ENCODE measurements at places on chromosomes 11 and 22.

DNA sequence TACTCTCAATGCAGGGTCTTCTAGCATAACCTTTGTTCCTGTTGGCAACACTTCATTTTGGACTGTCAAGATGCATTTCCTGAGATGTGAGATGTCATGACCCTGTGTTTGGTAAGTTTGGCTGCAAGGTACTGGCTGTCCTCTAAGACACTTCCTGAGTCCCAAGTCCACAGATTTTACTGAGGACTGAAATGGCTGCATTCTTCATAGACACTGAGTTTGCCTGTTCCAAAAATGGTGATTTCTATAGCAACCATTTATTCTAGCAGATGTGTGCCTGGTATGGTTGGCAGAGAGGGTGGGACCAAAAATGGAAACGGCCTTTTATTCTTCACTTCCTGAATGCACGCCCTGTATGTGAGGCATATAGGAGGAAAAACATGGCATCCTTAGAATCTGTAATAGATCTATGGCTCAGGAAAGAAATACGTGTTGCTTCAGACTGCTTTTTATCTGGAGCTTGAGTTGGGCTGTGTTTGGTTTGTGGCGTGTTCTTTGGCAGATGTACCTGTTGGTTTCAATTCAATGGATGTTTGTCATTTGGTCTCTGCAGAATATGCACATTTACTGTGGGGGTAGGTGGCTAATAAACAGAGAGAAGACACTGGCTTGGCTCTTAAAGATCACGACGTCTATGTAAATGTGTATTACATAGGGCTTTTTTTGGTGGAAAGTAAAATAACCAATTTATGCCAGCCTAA is 62.4 kb downstream of the ZBTB16 start:
- DNase-seq: peak; percentile 15

GRCh38 chr11:116939499-116939898 is 102.1 kb upstream of the APOA1 start:
- no peak for DNase-seq

DNA sequence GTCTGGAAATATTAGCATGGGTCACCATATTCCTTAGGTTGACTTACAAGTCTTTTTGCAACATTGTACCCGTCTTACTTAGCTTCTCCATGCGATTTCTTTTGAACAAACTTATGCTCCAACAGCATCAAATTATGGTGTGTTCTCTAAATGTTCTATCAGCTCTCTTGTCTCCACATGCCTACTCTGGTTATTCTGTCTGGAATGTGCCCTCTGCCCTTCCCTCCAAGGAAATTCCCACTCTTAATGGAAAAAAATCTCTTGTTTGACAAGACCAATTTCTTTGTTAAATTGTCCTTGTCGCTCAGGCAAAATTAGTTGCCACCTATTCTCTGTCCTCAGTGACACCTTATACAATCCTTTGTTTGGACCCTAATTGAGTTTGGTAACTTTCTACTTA is 522.8 kb upstream of the LUZP2 start:
- DNase-seq: no peak

- no peak for DNase-seq
Observed at GRCh38 chr22:22092974-22093373, 110.4 kb upstream of the TOP3B start.

DNA sequence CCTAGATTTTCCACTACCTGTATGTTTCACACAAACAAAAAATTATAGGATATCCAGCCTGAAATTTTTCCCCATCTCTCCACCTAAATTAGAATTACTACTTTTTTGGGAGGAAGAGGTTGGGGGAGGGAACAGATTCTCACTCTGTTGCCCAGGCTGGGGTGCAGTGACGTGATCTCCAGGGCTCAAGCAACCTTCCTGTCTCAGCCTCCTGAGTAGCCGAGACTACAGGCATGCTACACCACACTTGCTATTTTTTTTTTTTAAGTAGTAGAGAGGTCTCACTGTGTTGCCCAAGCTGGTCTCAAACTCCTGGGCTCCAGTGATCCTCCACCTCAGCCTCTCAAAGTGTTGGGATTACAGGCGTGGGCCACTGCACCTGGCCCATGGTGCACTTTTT is 9.5 kb downstream of the JAML start:
- DNase-seq: no peak

DNA sequence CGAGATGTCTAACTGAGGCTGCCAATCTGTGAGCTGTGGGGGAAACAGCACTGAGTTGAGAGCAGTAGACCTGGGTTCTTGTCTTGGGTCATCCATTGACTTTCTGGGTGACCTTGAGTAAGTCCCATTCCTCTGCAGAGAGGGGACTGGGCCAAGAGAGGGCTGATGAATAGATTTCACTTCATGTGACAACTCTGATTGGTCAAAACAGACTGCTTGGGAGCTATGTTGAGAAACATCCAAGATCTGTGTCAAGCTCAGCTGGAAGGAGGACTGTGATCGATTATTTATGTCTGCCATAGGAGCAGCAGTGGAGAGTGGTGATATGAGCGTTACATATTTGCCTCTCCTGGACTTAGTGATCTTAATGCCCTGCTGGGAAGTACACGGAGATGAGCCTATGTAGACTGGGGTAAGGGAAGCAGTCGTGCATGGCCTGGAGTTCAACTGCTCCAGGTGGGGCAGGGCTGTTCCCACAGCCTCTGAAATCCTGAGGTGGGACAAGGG is 47.7 kb downstream of the OTOG start:
- DNase-seq: no peak

- no peak for DNase-seq
Observed at GRCh38 chr22:24087071-24087795, 76.1 kb downstream of the CABIN1 start.

GRCh38 chr22:34783436-34783835 is 282.5 kb upstream of the ISX start:
- DNase-seq: no peak

DNA sequence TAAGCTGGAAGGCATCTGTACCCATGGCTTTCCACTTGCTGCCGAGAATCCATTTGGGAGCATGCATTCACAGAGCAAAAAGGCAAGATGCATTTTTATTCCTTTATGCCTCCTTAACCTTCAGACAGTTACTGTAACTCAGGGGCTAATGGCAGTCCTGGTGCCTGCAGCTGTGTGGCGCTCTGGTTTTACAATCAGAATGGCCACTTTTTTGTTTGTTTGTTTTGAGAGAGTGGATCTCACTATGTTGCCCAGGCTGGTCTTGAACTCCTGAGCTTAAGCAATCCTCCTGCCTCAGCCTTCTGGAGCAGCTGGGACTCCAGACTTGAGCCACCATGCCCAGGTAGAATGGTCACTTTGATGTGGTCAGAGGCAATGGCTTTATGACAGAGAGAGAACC is 101.8 kb downstream of the NAV2 start:
- peak; percentile 7 for DNase-seq

GRCh38 chr11:114621072-114621471 is 25.5 kb upstream of the NXPE4 start:
- no peak for DNase-seq

DNA sequence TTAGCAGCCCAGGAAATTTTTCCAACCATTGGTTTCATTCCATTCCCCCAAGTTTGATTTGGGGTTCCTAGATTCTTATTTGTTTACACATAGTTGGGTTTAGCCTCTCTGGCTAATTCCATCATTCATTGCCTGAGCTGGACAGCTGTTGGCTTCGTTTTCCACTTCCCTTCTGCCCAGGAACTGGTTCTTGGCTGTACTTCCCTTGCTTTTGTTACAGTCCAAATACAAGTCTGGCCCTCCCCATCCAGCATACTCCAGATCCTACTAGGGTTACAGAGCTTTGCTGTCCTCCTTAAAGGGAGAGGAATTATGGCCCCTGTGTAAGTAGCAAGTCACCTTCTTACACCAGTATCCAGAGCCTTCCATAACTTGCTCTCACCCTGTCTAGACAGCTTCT is 356.3 kb downstream of the FAT3 start:
- DNase-seq: no peak

DNA sequence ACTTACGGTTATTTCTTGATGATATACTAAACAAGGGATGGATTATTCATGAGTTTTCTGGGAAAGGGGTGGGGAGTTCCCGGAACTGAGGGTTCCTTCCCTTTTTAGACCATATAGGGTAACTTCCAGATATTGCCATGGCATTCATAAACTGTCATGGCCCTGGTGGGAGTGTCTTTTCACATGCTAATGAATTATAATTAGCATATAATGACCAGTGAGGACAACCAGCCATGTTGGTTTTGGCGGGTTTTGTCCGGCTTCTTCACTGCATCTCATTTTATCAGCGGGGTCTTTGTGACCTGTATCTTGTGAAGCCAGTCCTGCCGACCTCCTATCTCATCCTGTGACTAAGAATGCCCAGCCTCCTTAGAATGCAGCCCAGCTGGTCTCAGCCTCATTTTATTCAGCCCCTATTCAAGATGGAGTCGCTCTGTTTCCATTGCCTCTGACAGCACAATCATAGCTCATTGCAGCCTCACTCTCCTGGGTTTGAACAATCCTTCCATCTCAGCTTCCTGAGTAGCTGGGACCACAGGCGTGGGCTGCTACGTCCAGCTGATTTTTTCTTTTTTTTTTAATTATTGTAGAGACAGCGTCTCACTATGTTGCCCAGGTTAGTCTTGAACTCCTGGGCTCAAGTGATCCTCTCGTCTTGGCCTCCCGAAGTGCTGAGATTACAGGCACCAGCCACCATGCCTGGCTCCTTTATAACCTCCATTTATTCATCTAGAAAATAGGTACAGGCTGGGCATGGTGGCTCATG is 52.6 kb upstream of the EMID1 start:
- DNase-seq: no peak

- no peak for DNase-seq
Observed at GRCh38 chr11:130514316-130514715, 65.9 kb downstream of the ADAMTS15 start.

DNA sequence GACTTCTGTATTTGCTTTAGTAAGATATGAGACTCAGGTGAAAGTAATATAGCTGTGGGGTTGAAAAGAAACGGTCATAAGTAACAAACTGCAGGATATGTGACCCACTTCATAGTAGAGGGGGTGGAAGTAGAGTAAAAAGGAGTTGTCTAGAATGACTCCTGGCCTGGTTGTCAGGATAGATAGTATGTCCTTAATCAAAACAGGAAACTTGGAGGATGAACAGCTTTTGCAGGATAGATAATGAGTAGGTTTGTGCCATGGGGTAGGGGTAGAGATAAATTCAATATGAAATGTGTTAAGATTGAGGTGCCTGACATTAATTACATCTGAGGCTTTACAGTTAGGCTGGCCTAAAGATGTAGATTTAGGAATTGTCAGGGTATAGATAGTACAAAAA is 47.0 kb upstream of the B3GNT6 start:
- DNase-seq: no peak

DNA sequence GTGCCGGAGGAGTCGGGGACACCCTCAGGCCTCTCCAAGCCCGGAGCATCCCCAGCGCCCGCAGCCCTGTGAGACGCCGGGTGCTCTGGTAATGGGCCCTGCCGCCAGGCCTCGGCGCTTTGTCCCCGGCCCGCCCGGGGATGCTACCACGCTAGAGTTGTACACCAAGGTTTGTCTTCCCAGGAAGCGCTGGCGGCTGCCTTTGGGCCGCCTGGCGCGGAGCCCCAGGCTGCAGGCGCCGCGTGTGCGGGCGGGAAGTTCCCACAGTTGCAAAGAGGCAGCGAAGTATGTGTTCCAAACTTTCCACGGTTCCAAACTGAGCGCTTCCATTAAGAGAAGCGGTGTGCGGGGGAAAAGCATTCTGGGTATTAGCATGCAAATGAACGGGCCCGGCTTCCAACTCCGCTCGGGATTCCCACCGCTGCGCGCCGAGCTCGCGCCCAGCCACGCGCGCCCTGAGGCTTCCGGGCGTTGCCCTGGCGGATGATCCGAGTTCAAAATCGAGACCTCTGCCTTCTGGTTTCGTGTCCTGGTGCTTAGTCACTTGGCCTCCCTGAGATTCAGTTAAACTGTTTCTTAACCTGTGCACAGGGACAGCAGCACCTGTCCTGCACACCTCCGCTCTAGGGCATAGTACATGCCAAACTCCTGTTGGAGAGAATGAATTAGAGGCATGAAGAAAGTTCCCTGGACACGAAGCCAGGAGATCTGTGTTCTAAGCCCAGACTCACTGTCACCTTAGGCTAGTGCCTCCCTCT is 1.3 kb upstream of the PATZ1 start:
- peak; percentile 10 for DNase-seq

- no peak for DNase-seq
Observed at GRCh38 chr22:48705159-48705916, 1122.3 kb downstream of the BRD1 start.

GRCh38 chr11:22938691-22939090 is 78.4 kb upstream of the CCDC179 start:
- DNase-seq: no peak

- DNase-seq: no peak
Observed at GRCh38 chr11:128477278-128477677, 110.1 kb downstream of the ETS1 start.

- no peak for DNase-seq
Observed at GRCh38 chr11:70067036-70067435, 11.1 kb upstream of the ANO1 start.

- DNase-seq: no peak
Observed at GRCh38 chr11:35214792-35215193, 75.8 kb downstream of the CD44 start.

DNA sequence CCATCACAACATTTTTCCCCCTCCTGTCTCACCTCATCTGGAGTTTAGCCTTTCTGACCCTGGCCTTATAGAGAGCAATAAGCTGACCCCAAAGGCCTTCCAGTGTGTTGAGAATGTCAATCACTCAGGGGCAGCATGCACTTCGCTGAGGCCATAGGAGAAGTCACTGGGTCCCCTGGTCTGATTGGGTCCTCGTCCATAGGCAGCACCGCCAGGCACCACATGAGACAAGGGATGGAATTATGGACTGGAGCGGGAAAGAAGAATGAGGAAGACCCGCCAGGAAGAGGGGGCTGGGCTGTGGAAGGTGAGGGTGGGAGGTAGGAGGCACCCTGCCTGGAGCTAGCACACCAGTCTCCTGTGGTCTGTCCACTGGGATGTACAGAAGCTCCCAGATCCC is 72.9 kb downstream of the DSCAML1 start:
- DNase-seq: no peak

DNA sequence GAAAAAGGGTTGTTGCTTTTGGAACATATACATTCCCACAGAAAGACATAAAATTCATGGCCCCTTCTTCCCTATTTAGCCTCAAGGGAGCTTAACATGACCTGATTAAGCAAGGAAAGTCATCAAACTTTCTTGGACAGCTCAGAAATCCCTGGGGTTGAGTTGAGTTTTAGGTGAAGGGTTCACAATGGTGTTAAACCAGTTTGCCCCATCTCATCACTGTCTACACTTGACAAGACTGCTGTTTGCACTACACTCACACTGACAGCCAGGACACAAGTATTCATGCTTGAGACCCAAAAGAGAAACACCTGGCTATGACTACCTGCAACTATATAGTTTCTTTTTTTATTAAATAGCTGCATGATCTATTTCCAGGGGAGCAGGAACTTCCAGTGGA is 209.8 kb upstream of the TMEM45B start:
- peak; percentile 20 for DNase-seq

GRCh38 chr22:36471341-36471821 is 10.1 kb downstream of the TXN2 start:
- no peak for DNase-seq

GRCh38 chr11:108768370-108768769 is 103.5 kb downstream of the DDX10 start:
- no peak for DNase-seq

DNA sequence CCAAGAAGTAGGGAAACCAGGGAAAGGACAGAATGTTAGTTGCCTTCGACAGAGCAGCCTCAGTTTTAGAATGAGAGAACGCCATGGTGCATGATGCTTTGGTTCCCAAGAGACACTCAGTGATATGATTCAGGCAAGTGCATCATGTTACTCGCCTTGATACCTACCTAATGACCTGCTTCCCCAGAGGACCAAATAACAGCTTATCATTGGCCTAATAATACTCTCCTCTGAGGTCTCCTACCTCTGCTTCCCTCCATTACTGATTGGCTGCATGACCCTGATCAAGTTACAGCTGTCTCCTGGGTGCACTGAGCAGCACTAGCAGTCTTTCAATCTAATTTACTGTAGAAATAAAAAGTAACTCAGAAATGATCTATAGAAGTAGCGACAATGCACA is 979.7 kb upstream of the FAT3 start:
- DNase-seq: no peak
